Natural killer cell treated with Interleukin-12 subunit alpha and Interleukin-12 subunit beta and Interleukin-15 and Interleukin-18, amount 100 ng/mL, for 72 hours (primary cell): ENCODE measurements at places on chromosomes 3 and 15. TPM values are rescaled to one million over a fixed set of nuclear protein-coding genes. Genes with fewer than 3 reads are reported as not detected.

HYKK gene
- 0.50 TPM for total RNA-seq

MESP2 gene
- not detected for total RNA-seq

DUOXA1 gene
- not detected for total RNA-seq

KLHL6 gene
- 16.9 TPM for total RNA-seq

TF gene
- total RNA-seq = 0.98 TPM

POC1A gene
- 14.9 TPM for total RNA-seq

SPPL2A gene
- 121 TPM for total RNA-seq

DZIP1L gene
- not detected for total RNA-seq

C2CD4B gene
- not detected for total RNA-seq

GRCh38 chr3:49727154-49727923 is 3.6 kb upstream of the GMPPB start:
- no peak overlapping the region for H3K4me3 ChIP-seq
- H3K27me3 ChIP-seq = no peaks in the 10 kb centered on the region
- H3K4me1 ChIP-seq = peaks cover 9% of the 10 kb centered on the region
- no peak for DNase-seq
- H3K36me3 ChIP-seq = peaks cover 6% of the 10 kb centered on the region

- H3K4me3 ChIP-seq = no peak overlapping the region
- DNase-seq = no peak
- no peaks in the 10 kb centered on the region for H3K4me1 ChIP-seq
- no peaks in the 10 kb centered on the region for H3K36me3 ChIP-seq
Measured at GRCh38 chr3:175898194-175898593, 1039.1 kb downstream of the NAALADL2 start.

- H3K4me1 ChIP-seq = peaks cover 55% of the 10 kb centered on the region
- H3K27me3 ChIP-seq = no peaks in the 10 kb centered on the region
- H3K27ac ChIP-seq = peak overlapping the region; percentile 93
- no peak for DNase-seq
- H3K36me3 ChIP-seq = no peaks in the 10 kb centered on the region
Measured at GRCh38 chr15:40046721-40047414, 7.9 kb upstream of the SRP14 start.

- no peak for DNase-seq
- H3K4me1 ChIP-seq = peaks cover 13% of the 10 kb centered on the region
- no peak overlapping the region for H3K27ac ChIP-seq
- H3K36me3 ChIP-seq = no peaks in the 10 kb centered on the region
- H3K27me3 ChIP-seq = no peaks in the 10 kb centered on the region
Measured at GRCh38 chr3:177237206-177237605, 39.9 kb upstream of the TBL1XR1 start.

- no peak overlapping the region for H3K4me3 ChIP-seq
- DNase-seq = no peak
- H3K27me3 ChIP-seq = no peaks in the 10 kb centered on the region
- no peak overlapping the region for H3K27ac ChIP-seq
- H3K36me3 ChIP-seq = no peaks in the 10 kb centered on the region
Measured at GRCh38 chr3:40262331-40262730, 47.2 kb upstream of the EIF1B start.

GRCh38 chr15:70715840-70716485 is 47.4 kb downstream of the UACA start:
- H3K4me1 ChIP-seq = peaks cover 6% of the 10 kb centered on the region
- no peak overlapping the region for H3K27ac ChIP-seq
- no peak for DNase-seq
- H3K4me3 ChIP-seq = no peak overlapping the region
- H3K36me3 ChIP-seq = no peaks in the 10 kb centered on the region
- peaks cover 12% of the 10 kb centered on the region for H3K27me3 ChIP-seq

GRCh38 chr3:119731560-119732343 is 28.9 kb downstream of the CFAP91 start:
- no peaks in the 10 kb centered on the region for H3K4me1 ChIP-seq
- H3K4me3 ChIP-seq = no peak overlapping the region

DNA sequence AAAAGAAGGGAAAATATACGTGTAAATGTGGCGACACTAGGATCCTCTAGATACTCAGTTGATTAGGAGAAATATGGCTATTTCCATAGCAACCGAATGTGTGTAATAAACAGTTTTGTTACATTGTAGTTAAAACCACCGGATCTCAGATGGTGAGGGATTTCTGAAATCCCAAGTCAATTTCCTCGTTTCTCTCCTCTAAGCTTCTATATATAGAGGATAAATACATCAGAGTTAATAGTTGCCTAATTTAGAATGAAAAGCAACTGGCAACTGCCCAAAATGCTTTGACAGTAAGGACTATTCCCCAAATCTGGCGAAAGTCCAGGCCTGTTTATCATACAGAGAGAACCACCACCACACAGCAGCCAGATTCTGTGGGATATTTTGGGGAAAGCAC is 112.6 kb downstream of the GABRB3 start:
- no peak overlapping the region for H3K27ac ChIP-seq
- H3K27me3 ChIP-seq = no peaks in the 10 kb centered on the region
- DNase-seq = no peak
- H3K4me3 ChIP-seq = no peak overlapping the region
- no peaks in the 10 kb centered on the region for H3K4me1 ChIP-seq
- H3K36me3 ChIP-seq = no peaks in the 10 kb centered on the region

DNA sequence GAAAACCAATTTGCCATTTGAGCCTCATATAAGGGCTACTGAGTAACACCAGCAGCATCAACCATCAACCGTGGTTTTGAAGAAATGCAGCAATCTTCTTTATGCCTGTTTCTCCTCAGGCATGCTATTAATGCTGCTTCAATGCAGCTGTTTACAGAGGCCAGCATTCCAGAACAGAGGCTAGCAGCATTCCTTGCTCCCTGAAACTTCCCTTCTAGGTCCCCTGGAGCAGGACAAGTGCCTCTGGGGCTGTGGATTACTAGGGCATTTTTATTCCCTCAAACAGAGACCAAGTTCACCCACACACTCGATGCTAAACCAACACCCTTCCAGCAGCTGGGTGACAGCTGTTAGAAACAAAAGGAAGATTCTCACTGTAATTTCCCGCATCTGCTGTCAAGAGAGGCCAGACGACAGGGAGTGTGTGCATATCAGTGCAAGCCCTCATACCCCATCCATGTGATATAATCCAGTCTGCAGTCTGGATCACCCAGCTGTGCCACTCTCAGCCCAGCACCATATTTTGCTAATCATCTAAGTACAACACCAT is 57.5 kb downstream of the HOMER2 start:
- no peak overlapping the region for H3K4me3 ChIP-seq
- no peaks in the 10 kb centered on the region for H3K27me3 ChIP-seq
- no peak for DNase-seq
- H3K4me1 ChIP-seq = no peaks in the 10 kb centered on the region
- no peak overlapping the region for H3K27ac ChIP-seq

DNA sequence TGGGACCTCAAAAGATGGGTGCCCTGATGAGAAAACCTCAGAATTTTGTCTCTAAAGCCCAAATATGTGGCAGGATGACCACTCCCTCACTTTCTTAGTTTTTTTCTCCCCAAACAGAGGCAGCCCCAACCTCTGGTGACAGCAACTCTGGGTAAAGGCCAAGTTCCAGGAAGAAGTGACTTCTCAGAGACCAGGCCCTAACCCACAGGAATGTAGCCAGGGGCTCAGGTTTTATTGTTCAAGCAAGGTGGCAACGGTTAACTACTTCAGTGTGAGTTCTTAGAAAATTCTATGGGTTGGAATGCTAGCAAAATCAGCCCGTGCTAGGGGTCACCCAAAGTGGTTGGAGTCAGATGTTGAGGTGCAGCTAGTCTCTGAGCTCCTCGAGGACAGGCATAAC is 5.1 kb upstream of the DNAJA4 start:
- DNase-seq = no peak
- H3K27ac ChIP-seq = no peak overlapping the region
- no peaks in the 10 kb centered on the region for H3K27me3 ChIP-seq
- no peak overlapping the region for H3K4me3 ChIP-seq
- H3K36me3 ChIP-seq = no peaks in the 10 kb centered on the region

- H3K4me1 ChIP-seq = peaks cover 34% of the 10 kb centered on the region
- no peaks in the 10 kb centered on the region for H3K27me3 ChIP-seq
- H3K36me3 ChIP-seq = no peaks in the 10 kb centered on the region
- H3K27ac ChIP-seq = peak overlapping the region; percentile 6
Measured at GRCh38 chr3:171333784-171334464, 126.3 kb downstream of the TNIK start.

DNA sequence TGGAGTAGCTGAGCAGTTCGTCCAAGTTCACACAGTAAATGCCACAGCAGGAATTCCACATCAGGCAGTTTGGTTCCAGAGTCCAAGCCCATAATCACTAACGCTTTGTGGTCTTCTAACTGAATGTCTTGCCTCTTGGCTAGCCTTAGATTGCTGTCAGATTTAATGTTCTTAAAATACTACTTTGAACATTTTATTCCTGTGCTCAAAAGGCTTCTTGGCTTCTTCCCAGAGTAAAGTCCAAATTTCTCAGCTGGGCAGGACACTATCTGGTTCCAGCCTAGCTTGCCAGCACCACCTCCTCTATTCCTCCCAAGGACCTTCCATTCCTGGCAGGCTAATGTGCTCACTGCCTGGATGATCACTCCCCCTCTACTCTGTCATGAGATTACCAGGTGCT is 256.9 kb downstream of the SQOR start:
- H3K27me3 ChIP-seq = no peaks in the 10 kb centered on the region
- H3K4me3 ChIP-seq = no peak overlapping the region
- no peak overlapping the region for H3K27ac ChIP-seq
- no peaks in the 10 kb centered on the region for H3K36me3 ChIP-seq

DNA sequence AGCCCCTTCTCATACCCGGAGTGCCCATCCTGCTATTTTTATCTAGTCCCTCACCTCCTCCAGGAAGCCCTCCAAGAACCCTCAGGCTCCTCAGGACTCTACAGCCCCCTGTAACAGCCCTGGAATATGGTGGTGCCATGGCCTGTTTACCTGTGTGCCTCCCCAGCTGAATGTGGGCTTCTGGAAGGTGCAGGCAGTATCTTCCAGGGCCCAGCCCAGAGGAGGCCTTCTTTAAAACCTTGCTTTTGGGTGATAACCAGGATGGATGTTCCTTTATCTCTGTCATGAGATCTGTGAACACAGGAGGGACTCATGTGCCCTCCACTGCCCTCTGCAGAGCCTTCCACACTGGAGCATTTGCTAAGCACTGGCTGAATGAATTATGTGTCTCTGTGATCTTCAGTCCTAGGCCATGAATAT is 36.7 kb upstream of the MRPS22 start:
- H3K27ac ChIP-seq = no peak overlapping the region
- peaks cover 6% of the 10 kb centered on the region for H3K27me3 ChIP-seq
- peaks cover 8% of the 10 kb centered on the region for H3K4me1 ChIP-seq
- no peak for DNase-seq
- no peaks in the 10 kb centered on the region for H3K36me3 ChIP-seq
- no peak overlapping the region for H3K4me3 ChIP-seq

DNA sequence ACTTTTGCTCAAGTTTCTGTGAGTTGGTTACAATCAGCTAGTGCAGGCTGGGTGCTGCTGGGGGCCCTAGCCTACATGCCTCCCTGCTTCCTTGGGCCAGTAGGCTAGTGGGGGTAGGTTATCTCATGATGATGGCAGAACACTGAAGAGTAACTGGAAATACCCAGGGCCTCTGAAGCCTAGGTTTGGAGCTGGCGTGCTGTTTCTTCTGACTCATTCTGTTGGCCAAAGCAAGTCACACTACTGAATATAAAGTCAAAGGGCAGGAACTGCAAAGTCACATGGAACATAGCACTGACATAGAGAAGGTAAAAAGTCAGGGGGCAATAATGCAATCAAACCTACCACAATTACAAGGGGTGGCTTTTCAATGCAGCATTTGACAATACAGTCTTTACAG is 34.5 kb downstream of the RASGRP1 start:
- H3K4me1 ChIP-seq = peaks cover 66% of the 10 kb centered on the region
- no peak for DNase-seq
- H3K4me3 ChIP-seq = peak overlapping the region; percentile 68

GRCh38 chr3:14410503-14411165 is 8.2 kb downstream of the SLC6A6 start:
- H3K4me3 ChIP-seq = peak overlapping the region; percentile 15
- H3K36me3 ChIP-seq = no peaks in the 10 kb centered on the region
- H3K27me3 ChIP-seq = no peaks in the 10 kb centered on the region

DNA sequence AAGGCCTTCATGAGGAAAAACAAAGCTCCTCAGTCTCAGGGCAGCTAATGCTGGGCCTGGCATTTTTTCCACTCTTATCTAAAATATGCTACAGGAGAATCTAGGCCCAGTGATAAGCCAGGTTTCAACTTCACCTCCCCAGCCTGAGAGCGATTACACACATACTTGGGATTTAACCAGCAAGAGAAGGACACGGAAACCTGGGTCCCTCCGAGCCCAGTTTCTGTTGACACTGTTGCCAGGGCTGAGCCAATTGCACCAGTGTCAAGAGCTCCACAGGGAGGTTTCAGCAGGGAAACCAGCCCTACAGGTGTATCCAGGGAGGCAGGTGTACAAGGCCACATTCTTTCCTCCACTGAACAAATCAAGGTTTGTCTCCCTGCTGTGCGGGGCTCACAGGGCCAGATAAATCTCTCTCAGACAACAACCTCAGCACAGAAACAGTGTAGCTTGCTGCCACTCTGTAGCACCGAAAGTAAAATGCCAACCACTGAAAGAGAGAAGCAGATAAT is 85.4 kb downstream of the MAGI1 start:
- H3K27me3 ChIP-seq = peaks cover 7% of the 10 kb centered on the region
- H3K36me3 ChIP-seq = no peaks in the 10 kb centered on the region
- no peak overlapping the region for H3K4me3 ChIP-seq
- H3K4me1 ChIP-seq = no peaks in the 10 kb centered on the region

GRCh38 chr15:69753867-69754266 is 301.2 kb downstream of the RPLP1 start:
- H3K27ac ChIP-seq = no peak overlapping the region
- H3K27me3 ChIP-seq = peaks cover 13% of the 10 kb centered on the region
- H3K36me3 ChIP-seq = peaks cover 33% of the 10 kb centered on the region
- peak overlapping the region; percentile 80 for H3K4me3 ChIP-seq
- DNase-seq = no peak

DNA sequence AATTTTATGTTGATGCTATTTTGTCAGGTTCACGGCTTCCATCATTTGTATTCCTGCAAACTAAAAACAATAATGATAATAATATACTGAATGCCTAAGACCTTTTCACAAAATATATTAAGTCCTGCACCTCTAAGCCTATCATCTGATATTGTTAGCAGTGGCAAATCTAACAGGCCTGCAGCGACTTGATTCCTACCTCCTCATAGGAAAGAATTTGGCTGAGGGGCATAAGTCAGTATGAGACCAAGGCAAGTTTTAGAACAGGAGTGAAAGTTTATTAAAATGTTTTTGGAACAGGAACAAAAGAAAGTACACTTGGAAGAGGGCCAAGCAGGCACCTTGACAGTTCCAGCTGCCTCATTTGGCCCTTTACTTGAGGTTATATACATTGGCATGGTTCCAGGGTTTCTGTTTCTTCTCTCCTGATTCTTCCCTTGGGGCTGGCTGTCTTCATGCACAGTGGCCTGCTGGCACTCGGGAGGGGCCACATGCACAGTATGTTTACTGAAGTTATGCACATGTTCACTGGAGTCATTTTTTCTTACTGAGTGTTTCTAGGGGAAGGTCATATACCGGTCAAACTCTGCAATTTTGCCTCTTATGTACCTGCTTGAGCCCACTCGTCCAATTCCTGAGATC is 418.1 kb downstream of the EPHA6 start:
- peaks cover 7% of the 10 kb centered on the region for H3K36me3 ChIP-seq
- no peak overlapping the region for H3K4me3 ChIP-seq
- no peak overlapping the region for H3K27ac ChIP-seq
